ENCODE measurements at places on chromosomes 1 and 21.
A peak's percentile ranks its signal among the peaks of the same experiment; 100 is the strongest.

DNA sequence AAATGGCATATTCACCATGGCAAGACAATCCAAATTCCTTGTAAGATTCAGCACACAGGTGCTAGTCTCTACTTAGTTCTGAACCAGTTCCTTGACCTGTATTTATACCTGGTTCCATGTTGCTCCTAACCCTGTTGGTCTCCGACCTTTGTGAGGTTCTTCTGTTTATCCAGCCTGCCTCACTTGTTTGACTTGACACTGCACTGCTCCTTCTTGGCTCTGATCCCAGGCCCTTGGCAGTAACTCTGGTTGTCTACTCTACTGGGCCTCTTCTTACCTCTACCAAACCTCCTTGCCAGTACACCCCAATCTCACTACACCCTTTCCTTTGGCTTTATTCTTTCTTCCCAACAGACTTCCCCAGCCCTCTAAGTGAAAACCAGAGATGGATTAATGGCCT is 419.4 kb upstream of the USP24 start:
- DNase-seq: no peak

DNA sequence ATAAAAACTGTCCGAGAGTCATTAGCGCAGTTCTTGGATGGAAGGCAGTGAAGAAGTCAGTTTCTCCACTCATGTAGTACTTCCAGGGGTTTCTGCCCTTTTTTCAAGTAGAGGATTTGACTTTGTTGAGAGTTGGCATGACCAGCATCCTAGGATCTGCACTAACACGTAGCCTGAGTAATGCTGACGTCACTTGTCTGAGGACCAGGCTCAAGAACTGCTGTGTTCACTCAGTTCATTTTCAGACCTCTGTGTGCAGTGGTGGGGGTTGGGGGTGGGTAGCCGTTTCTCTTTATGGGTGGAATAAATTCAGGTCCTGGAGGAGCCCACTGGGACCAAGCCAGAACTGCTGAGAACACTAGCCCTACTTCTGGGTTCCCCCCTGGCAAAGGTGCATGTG is 53.3 kb downstream of the MRPS6 start:
- no peak for DNase-seq

GRCh38 chr1:45999507-45999906 is 132.9 kb downstream of the PIK3R3 start:
- no peak for DNase-seq

GRCh38 chr1:169339773-169340172 is 27.8 kb downstream of the NME7 start:
- no peak for DNase-seq

DNA sequence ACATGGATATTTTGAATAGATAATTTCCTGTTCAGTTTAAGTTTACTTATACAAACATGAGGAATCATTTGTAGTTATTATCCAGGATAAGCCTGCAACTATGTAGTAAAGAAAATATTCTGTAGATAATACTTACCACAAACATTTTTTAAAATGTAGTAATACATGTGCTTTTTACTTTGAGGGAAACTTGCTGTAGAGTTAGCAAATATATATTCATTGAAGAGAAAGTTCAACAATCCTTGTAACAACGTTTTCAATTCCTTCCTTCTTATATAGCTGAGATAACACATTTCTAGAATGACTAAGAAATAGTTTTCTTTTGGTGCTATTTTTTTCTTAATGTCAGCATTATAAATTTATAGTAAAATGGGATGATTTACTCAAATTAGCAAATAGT is 664.6 kb upstream of the ADAMTS5 start:
- no peak for DNase-seq

- no peak for DNase-seq
Observed at GRCh38 chr21:25458484-25458883, 148.8 kb downstream of the MRPL39 start.

DNA sequence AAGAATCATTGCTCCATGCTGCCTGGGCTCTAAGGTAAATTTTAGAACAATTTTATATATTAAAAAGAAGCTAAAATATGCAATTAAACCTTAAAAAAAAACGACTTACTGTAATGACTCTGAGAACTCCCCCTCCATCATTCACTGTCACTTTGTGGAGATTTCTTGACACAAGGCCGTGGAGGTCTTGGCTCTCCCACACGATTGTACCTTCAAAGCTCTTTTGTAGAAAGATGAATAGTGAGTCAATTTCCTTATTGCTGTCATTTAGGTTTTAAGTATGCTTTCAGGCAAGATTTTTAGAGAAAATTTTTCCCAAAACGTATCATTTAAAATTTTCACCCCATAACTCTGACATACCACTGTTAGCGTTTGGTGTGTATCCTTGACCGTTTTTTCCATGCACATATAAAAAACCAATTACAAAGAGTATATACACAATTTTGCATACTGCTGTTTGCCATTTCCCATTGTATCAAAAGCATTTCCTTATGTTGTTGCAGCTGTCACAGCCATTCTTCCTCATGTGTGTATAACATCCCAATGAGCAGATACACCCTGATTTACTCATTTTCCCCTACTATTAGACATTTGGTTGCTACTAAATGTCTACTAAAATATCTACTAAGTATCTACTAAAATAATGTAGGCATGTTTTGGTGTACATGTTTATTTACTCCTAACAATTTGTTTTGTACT is 33.4 kb downstream of the B3GALNT2 start:
- no peak for DNase-seq

GRCh38 chr1:93681101-93681988 is at the start of gene BCAR3:
TSS of gene BCAR3 (minus strand) at chr1:93681837. CDS start at chr1:93674930, 6,907 bp downstream.
- DNase-seq: peak; percentile 10

DNA sequence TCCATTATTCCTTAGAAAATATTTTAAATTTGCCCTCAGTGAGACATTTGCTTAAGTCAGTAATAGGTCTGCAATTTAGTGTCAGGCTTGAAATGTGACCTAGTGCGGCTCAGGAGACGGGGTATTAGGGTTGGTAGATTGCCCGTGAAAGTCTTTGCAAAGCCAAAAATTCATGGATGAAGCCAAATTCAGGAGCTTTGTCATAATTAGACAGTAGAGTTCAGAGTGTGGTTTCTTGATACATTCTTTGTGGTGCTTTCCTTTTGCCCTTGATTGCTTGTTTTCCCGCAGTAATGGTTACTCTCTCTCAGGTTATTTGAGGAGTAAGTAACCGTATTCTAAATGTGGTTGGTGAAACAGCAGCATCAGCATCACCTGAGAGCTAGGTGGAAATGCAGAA is 120.7 kb downstream of the RPS6KC1 start:
- DNase-seq: no peak

DNA sequence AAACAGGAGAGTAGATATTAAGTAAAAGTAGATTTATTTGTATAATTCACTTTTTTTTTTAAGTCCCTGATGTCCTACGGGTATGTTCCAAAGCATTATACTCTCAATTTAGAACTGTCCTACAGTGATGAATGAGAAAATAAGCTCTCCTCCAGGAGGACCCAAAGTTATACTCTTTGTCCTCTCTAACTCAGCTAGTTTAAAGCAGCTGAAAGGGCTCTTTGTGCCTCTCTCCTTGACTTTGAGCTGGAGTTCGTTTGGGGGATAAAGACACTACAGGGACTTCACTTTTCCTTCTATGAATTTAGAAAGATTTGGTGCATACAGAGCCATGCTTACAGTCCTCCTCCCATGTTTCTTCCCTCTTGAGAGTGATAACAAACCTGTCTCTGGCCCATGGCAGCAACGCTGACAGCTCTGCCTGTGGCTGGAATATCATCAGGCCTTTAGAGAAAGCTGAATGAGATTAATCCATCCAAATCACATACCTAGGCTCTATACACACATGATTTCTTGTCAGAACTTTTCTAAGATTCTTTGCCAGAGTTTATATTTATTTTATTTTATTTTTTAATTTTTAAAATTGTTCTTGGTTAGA is 134.3 kb downstream of the PIK3R3 start:
- no peak for DNase-seq

DNA sequence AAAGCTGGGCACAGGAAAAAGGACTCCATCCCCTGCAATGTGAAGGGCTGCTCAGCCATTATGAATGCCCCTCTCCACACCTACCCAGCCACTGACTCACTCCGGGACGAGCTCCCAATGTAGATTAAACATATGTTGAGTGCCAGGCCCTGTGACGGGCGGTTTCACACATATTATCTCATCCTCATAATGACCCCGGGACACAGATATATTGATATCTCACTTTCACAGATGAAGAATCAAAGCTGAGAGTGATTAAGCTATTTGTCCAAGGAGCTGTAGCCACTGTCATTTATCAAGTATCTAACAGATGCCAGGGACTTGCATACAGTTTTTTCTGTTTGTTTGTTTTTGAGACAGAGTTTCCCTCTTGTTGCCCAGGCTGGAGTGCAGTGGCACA is 35.0 kb upstream of the SLC30A1 start:
- no peak for DNase-seq

- DNase-seq: peak; percentile 71
Observed at GRCh38 chr1:25697435-25698217, 81.0 kb downstream of the MAN1C1 start.

- DNase-seq: no peak
Observed at GRCh38 chr1:2074944-2075740, 24.9 kb downstream of the PRKCZ start.

GRCh38 chr1:244102468-244102867 is 51.4 kb downstream of the ZBTB18 start:
- no peak for DNase-seq

GRCh38 chr1:84959294-84959693 is 37.6 kb downstream of the MCOLN2 start:
- DNase-seq: no peak

GRCh38 chr21:30718239-30718909 is at the start of gene KRTAP21-3:
TSS of gene KRTAP21-3 (minus strand) at chr21:30718777. CDS start at chr21:30718759, 18 bp downstream.
- DNase-seq: no peak

DNA sequence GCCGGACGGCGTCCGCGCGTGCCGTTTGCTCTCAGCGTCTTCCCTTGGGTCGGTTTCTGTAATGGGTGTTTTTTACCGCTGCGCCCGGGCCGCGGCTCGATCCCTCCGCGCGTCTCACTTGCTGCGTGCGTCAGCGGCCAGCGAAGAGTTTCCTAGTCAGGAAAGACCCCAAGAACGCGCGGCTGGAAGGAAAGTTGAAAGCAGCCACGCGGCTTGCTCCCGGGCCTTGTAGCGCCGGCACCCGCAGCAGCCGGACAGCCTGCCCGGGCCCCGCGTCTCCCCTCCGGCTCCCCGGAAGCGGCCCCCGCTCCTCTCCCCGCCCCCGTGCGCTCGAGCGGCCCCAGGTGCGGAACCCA is 159.8 kb downstream of the RUNX1 start:
- peak; percentile 62 for DNase-seq
